Left renal pelvis (tissue), 4 donors: ENCODE measurements at places on chromosomes 7 and 10.

DNA sequence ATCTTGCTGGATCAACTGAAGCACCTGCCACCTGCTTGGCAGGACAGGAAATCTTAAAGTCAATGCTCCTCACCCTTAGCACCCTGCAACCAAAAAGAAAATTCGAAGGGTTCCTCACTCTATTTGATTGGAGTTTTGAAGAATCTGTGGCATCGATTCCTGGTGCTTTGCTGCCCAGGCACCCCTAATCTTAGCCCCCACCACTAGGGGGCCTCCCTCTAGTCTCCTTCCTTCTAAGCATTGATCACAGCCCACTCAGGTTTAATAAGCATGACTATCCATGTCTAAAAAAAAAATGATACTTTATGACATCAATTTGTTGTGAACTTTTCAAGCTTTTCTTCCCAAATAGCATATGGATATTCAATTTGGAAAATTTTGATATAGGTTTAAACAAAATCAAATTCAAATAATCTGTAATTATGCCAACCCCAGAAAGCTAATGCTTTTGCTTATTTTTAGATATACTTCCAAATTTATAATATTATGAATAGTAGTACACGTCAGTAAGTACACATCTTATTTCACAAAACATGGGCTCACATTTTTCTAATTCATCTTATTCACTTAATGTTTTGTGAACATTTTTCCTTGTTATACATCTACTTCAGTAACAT lies 45.3 kb downstream of the NRG3 start:
- no peak for DNase-seq

DNA sequence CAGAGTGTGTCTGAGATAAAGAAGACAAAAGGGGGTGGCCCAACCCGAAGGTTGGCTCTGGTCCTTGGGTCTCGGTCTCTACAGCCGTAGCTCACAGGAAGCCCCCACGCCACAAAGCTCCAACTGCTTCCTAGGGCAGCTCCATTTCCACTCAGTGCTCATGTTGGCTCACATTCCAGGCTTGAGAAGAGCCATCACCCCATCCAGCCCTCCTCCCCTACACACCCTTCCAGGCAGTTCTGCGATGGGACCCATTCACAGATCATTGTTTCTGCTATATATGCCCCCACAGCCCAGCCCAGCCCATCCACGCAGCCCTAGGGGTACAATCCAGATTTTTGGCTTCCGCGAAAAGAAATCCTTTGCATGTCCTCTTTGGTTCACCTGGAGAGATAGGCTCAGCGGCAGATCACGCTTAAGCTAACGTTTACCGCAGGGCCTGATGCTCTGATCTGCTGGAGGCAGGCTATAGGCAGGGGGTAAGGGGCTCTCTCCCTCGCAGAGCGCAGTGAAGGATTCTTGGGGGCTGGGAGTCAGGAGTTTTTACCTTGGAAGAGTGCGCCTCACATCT lies 6.2 kb upstream of the HOXA11 start:
- DNase-seq, result no peak

DNA sequence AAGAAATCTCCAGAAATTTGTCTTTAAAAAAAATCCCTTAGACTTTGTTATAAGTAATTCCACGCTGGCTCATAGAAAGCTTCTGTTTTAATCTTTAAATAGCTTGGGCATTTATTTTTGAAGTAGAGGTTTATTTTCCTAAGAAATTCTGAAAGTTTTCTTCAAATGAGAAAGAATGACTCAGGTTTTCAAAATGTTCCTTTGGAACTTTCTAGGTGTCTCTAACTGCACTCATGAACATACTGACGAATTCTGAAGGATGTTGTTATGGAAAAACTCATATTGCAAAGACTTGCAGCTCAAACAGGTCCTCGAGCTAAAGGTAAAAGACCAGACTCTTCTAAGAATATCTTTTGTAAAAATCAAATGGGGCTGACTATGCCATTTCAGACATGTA lies 10.7 kb downstream of the DGKI start:
- DNase-seq, result no peak

GRCh38 chr10:79028451-79029010 lies 40.2 kb upstream of the ZMIZ1 start:
- DNase-seq, result no peak

- no peak for DNase-seq
These were observed 253.5 kb downstream of the ABCA13 start for GRCh38 chr7:48424731-48425130.

DNA sequence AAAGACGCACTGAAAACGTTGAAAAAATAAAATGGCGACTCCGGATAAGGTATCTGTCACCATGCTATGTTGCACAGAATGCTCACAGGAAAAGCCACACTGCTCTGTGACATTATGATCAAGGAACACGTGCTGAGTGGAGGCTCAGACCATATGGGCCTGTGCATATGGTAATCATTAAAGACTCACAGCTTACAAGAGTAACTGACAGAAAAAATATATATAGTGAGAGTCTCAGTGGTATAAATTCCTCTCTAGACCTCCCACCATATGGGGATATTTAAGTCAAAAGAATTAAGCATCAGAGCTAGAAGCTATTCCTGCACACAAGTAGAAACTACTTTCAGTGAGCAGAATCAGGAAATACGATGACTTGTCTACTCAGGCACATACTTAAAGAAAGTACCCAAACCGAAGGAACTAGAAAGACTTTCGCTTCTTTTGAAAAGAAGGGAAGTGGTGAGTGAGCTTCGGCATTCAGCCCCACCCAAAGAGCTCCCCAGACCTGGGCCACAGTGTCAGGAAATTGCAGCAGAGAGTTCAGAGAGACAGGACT lies 65.1 kb upstream of the MPP7 start:
- DNase-seq, result no peak

DNA sequence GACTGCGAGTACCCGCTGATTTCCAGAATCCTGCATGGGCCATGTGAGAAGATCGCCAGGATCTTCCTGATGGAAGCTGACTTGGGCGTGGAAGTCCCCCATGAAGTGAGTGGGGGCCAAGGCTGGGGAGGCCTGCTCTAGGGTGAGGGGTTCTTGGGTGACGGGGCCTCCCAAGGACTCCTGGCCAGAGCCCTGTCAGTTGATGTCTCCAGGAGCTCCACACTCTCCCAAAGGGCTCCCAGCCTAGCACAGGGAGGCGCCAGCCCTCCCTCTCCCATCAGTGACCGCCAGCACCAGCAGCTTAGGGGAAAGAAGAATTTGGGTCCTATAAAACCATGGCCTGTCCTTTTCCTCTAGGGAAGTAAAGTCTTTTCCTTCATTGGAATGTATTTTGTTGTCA lies 9.8 kb upstream of the ZNF22 start:
- DNase-seq, result no peak
